ENCODE measurements at places on chromosomes 2 and 18.

- no peak for DNase-seq
Observed at GRCh38 chr2:212489719-212490346, 48.8 kb downstream of the ERBB4 start.

- no peak for DNase-seq
Observed at GRCh38 chr2:230678451-230678850, 34.2 kb upstream of the CAB39 start.

GRCh38 chr2:35933031-35933430 lies 422.5 kb upstream of the CRIM1 start:
- peak; percentile 9 for DNase-seq

DNA sequence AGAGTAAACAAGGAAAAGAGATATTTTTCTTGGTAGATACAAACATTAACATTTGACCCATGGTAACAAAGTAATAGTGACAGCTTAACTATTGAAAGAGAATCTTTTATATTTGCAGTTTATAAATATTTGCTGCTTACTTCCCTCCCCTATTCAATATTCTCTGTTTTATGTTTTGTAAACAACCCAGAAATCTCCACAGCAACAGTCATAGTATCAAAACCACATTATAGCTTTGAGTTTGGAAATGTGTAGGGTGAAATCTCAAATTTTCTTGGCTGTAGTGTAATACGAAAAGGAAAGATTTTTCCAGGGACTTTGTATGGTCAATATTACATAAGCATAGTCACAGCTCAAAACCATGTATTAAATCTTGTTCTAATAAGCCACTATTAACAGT lies 511.2 kb downstream of the METTL4 start:
- no peak for DNase-seq

- no peak for DNase-seq
Observed at GRCh38 chr2:28153851-28154250, 238.8 kb upstream of the FOSL2 start.

- DNase-seq: no peak
Observed at GRCh38 chr2:74462786-74463105, 2.4 kb downstream of the MOGS start.

GRCh38 chr18:48620071-48620470 lies 81.2 kb downstream of the CTIF start:
- DNase-seq: no peak

DNA sequence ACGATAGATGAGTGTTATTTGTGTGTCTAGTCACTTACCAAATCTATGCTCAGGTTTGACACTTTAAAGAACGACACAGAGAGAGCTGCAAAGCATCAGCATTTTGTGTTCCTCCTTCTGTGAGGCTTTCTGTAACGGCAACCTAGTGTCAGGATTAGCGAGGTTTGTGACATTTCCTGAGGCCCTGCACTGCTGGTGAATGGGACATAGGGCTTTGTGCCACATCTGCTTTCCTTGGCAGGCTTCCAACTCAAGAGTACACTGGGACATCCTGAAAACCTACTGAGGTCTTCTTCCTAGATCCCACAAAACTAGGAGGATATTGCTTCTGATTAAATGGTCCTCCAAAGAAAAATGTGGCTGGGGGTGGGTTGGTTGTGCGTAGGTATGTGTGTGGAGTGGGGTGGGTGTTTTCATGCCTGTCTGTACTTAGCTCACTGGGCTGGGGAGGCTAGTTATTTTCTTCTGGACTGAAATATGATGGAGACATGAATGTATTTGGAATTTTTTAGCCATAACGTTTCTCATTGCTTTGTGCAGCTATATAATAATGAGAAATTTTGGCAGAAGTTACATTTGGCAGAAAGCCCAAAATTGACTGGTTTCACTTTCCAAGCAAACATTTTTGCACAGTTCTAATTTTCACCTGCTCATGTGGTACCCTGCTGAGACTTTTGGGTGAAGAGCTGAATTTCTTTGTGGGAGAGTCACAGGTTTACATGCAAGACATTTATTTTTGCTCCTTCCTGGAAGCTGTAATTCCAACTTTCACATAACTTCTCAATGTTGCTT lies 308.4 kb downstream of the XIRP2 start:
- peak; percentile 45 for DNase-seq

DNA sequence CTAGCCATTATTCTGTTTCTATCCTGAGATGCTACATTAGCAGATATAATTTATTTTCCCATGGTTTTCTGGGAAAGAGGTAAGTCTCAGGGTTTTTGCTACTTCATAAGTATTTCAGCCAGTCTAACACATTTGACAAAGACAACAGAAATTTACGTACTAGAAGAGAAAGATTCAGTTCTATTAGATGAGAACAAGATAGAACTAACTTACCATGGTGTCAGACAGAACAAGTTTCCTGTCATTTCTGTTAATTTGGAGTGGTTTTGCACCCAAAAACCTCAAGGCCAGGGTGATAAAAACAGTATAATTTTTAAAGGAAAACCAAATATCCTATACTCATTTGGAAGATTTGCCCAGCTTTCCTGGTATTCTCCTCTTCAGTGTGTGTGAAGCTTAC lies 15.6 kb downstream of the SLC4A5 start:
- no peak for DNase-seq

GRCh38 chr2:172098650-172099471 lies 3.8 kb downstream of the DLX2 start:
- peak; percentile 95 for DNase-seq

DNA sequence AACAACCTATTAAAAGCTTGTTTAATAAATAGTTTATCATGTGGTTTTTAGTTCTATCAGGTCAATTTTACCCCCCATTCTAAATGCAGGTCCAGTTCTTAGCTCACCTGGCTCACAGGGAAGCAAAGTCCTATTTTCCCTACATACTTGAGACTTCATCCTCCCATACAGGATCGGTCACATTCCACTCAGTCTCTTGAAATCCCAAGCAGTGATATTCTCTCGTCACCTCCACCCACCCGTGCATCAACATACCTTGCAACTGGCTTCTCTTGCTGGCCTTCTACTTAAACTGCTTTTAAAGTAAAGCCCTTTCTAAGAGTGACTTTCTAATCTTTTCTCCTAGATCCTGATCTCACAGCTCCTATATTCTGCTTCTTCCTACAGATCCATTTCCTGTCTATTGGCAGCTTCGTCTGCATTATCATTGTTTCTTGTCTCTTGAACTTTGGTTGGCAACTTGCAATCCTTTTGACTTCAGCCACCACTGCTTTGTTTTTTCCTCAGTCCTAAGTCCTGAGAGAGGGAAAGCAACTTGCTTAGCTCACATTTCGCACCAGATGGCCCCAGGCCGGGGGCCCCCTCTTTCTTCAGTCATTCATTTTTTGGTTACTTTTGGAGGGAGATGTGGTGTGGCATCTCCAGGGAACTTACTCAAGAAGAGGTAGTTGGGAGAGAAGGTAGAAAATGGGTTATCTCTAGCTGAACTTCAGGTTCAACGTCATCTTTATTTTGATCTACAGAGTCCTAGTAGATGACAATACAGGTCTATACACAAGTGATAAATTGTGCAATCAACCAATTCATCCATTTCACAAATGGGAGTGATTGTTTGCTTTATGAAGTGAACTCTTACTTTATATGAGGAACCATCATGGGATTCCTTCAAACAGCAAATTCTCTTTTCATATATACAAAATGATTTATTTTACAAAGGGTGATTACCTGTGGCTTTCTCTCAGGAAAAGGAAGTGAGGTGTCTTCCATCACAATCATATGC lies 23.9 kb upstream of the NCOA1 start:
- no peak for DNase-seq

DNA sequence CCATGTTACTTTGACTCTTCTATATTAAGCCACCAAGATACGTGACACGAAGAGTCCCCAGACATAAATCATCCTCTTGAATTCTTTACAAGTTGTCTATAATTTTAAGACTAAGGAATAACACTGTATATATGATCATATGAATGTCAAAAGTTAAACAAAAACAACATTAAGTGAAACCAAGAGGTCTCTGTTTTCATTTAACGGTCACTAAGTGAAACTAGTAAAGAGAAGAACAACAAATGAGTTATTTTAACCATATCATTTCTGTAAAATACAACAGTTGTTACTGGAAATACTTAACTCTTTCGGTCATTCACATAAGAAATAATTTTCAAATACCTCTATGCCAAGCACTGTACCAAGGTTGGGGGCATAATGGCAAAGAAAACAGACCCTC lies 45.7 kb upstream of the STK17B start:
- DNase-seq: no peak

DNA sequence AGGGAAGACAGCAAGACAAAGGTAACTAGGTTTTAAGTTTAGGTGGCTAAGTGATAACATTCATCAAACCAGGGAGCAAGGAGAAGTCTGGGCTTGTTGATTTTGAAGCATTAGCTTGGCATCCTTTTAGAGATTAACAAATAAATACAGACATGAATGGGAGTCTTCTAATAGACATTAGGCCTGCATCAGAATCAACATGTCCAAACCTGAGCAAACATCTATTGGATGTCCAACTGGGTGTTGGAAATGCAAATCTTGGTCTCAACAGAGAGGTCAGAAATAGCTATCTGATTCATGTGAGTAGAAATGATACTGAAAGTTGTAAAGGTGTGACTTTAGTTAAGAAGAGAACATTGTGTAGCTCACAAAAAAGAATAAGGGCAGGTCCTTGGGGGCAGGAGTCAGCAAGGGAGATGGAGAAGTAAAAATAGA lies 85.5 kb upstream of the RND3 start:
- no peak for DNase-seq

DNA sequence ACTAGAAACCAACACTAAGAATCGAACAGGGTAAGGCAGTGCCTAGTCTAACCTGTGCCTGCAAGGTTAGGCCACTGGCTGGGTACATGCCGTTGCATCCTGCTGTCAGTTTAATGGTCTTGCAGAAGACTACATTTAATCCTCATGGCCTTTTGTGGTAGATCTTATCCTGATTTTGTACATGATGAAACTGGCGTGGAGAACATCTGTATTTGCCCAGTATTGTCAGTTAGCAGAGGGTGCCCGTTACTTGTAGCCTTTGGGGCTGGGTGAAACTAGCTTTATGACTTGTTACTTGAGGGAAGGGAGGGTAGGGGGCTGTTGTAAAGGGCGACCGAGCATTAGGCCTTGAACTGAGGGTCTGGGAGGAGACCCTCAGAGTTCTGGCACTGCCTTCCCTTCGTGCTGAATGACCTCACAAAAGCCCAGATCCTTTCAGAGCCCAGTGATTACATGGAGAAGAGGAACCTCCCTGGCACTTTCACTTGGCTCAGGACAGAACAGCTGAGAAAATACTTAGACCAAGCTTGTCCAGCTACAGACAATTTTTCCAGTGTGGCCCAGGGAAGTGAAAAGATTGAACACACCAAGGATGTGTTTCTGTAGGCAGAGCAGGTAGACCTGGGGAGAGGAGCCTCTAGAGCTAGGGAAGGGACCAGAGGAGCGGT lies 19.5 kb downstream of the SLC20A1 start:
- DNase-seq: no peak

DNA sequence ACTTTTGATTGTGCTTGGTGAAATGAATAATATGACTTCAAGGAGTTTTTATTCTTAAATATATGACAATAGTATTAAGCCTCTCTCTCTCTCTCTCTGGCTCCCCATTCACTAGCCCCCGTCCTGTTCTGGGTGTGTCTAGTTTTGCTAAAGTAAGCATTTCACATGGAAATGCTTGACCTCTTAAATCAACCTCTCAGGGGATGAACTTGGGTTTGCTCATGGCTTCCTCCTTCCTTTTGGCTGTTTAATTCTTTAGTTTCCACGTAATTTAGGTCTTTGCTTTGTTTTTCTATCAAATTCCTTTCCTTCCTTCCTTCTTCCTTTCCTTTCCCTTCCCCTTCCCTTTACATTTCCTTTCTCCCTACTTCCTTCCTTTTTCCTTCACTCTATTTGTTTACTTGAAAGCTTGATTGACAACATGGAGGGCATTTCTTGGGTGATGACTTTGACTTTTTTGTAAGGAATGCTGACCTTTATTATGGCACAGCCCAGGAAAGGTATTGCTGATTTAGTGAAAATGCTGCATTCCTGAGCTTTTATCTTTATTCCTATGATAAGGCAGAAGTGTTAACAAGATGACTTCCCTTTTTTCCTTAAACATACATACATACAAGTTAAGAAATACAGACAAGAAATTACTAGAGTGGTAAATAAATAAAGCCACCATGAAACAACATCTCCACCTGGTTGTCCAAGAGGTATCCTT lies 3.6 kb downstream of the DPP4 start:
- no peak for DNase-seq

GRCh38 chr2:148982282-148982681 lies 56.2 kb upstream of the LYPD6B start:
- no peak for DNase-seq

DNA sequence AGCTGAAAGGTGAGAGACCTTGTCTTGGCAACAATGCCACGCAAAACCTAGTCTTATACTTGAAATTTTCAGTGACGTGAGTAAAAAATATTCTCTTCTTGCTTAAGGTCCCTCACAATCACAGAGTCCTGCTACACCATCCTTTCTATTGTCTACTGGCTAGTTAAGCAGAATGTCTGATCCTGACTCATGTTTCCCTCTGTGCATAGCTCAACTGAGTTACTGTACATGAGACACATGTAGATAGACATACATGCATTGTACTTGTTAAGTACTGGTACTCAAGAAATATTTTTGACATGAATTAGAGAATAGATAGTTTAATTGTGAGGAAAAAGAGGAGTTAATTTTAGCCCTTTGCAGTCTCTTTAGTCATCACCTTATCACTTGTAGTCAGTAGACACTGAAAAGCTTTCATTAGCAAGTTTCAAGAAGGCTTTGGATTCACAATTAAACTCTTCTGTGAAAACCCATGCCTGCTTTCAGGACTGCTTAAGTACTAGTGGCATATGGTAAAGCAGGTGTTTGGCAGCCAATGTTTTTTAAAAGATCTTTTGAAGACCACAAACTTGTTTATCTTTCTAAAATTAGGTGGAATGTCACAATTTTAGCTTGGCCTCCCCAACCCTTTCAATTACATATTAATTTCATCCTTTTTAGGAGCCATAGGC lies 158.7 kb upstream of the CCDC150 start:
- peak; percentile 72 for DNase-seq

- DNase-seq: no peak
Observed at GRCh38 chr2:226993171-226993570, 157.3 kb downstream of the RHBDD1 start.

- DNase-seq: peak; percentile 36
Observed at GRCh38 chr2:218039171-218039570, 29.9 kb upstream of the RUFY4 start.

- peak; percentile 34 for DNase-seq
Observed at GRCh38 chr2:121266543-121267106, 18.4 kb downstream of the TFCP2L1 start.

DNA sequence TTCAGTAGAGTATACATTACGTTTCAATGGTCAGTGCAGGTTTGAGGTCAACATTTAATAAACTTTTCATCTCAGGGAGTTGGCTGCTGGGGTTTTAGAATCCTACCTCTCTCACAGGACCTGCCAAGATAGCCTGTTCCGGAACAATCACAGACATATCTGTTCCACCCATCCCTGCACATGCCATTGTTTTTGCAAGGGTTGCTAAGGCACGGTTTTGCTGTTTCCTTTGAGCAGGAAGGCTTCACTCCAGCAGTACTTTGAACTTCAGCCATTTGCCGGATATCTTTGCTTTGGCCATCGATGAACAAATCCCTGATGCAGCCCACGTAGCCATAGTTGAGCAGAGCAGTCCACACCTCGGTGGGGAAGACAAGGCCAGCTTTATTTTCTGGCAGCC lies 493.8 kb downstream of the NRXN1 start:
- no peak for DNase-seq

Measured in GM23248 (cell line).